Activated CD8-positive, alpha-beta memory T cell treated with anti-CD3 and anti-CD28 coated beads, Interleukin-2, amount 50 U/mL, for 48 hours (primary cell): ENCODE measurements at places on chromosomes 6 and 20.

- DNase-seq, result no peak
Observed at GRCh38 chr6:165308926-165309731, at the start of gene C6orf118. Gene C6orf118, minus strand, starts transcription at chr6:165309605. Its CDS starts 19 bp downstream, at chr6:165309586.

DNA sequence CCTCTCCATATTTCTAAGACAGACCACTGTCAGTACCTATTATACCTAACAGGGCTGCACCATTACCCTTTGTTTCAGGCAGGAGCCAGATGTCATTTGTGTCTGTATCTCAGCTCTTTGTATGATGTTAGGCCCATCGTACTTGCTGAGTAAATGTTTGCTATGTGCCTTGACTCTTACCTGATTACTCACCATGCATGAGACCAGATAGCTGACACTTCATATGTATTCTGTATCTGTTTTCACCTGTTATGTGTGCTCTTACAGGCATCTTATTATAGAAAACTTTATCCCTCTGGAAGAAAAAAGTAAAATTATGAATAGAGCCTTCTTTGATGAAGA, 31.7 kb upstream of the ASXL1 start:
- DNase-seq, result no peak

DNA sequence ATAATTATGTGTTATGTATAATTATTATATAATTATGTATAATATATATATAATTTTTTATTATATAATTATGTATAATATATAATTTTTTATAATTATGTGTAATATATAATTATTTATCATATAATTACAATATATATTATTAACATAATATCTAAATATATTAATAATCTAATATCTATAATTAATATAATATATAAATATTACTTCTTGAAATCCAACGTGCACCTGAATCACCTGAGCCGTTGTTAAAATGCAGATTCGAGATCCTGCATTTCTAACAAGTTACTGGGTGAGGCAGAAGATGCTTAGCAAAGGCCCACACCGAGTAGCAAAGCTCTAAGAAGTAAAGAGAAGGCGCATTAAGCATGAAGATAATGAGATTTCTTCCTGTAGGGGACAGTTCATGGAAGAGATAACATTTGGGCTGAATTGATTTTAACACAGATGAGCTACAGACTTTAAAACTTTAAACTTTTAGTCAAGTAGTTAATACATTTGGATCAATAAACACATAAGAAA, 406.4 kb upstream of the PLCB4 start:
- DNase-seq, result no peak

DNA sequence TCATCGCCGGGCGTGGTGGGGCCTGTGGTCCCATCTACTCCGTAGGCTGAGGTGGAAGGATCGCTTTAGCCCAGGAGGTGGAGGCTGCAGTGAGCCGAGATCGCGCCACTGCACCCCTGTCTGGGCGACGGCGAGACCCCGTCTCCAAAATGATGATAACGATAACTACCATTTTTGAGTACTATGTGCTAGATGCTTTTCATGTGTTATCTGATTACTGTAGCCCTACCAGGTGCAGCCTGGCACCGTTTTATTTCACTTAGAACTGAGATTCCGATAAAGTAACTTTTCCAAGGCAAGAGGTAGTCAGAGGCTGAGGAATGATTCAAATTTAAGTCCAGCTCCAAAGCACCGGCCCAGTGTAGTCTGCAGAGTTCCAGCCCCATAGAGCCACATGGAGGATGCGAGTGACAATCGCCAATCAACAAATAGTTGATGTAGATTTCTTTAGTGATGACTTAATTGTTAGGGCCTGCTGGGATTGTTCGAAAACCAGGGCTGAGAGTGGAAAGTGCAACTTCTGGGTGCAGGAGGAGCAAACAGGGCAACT, 727 bp downstream of the ERMARD start:
- DNase-seq, result no peak

DNA sequence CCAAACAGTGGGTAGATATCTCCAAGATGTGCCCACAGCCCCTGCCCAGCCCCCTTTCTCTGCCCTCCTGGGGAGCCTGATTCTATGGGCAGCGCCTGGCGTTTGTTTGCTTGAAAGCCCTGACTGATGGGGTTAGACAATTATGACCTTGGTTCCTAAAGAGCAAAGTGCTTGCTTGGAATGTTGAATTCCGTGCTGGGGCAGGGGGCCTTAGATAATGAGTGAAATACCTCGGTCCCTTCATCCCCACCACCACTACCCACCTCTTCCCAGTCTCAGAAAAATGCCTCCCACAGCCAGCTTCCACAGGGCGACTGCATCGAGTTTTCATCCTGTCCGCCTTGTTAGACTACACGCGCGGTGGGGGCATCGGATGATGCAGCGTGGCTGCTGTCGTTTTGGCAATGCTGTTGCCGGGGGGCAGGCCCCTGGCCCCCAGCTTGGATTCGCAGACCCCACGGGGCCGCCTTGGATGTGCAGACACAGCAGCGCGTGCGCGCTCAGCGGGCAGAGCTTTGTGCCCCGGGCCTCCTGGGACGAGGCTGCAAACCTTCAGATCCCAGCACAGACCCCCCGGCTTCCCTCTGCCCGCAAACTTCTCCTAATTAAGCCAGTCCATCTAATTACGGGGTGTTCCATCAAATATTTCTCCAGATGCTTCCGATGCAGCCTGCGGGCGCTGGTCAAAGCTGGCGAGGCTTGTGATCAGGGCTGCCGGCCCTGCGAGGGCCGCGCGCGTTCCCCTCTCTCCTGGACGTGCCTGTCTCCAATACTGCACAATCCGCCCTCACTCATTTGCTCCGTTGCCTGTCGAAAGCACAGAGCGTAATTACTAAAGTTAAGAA, 86.1 kb downstream of the LINC00237 start:
- DNase-seq, result no peak

DNA sequence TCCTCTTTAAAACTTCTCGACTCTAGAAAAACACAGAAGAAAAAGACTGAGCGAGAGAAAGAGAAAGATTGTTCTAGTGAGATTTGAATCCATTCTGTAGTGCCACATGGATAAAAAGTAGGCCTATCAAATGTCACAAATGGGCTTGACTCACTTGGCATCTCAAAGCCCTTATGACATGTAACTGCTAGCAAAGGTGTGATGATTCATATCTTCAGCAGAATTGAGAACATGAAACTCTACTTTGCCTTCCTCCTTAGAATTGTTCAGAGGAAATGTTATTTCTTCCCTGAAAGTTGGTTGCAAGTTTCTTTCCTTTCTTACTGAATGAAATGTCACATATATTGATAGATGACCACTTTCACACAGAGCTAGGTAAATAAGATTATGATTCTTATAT, 40.4 kb upstream of the DUSP22 start:
- no peak for DNase-seq

GRCh38 chr6:10723567-10723881, 654 bp downstream of the TMEM14C start:
- DNase-seq, result no peak

DNA sequence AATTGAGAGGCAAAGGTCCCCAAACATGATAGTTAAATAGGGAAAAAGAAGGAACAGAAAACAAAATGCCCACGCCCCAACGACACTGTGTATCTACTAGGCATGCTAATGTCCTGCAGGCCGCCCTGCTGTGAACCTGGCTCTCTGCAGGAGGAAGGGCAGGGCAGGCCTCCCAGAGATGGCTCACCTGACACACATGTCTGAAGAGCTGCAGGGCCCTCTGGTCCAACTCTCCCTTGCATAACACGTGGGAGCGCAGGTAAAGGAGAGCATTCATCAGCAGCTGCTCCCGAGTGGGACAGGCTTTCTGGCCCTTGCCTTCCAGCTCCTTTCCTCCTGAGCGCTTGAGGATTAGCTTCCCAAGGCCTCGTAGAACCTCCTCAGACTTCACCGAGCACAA, 53.7 kb upstream of the LYRM2 start:
- no peak for DNase-seq

GRCh38 chr20:16313917-16314316, 259.3 kb downstream of the KIF16B start:
- no peak for DNase-seq

DNA sequence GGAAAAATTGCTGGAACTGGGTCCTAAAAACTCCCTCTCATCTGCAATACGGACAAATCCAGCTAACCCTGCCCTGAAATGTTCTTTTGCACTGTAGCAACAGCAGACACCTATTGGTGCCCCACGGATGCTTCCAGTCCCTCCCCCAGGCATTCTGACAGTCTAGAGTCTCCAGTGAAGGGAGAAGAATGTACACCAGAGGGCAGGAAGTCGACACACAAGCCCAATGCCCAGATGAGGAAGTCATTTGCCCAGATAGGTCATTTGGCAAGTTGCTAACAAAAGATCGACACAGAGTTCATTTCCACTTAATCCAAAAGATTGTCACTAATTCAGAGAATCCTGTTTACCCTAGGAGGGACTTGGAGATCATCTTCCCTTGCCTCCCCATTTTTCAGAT, 293.0 kb upstream of the PRDM1 start:
- DNase-seq, result no peak

DNA sequence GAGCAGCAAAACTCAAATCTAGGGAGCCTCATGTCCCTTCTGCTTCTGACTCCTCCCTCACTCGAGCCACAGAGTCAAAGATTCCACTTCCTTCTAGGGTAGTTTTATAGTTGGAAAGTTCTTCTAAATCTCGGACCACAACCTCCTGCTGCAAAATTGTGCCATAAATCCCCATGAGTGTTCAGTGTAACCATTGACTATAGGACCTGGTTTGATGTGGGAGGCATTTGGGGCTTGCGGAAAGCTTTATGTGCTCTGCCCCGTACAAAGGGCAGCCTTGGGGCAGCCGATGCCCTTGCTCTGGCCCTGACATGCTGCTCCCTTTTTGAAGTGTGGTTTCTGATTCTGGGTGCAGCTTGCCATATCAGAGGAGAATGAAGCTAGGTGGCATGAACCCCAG, 43.6 kb upstream of the IER3 start:
- no peak for DNase-seq

DNA sequence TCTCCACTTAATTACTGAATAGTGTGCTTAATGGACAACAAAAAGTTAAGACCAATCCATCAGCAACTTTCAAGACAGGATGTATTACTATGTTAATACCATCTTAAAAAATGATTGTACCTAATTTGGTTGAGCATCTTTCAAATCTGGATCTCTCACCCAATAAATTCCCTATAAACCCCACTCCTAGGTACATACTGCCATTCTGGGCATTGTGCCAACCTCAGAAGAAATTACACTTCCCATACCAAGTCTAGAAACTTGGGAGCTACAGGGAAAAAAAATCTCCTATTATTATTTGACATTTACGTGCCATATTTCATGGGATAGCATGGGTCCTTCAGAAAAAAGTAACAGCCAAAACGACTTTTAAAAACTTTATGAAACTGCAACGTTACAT, 5.1 kb downstream of the SYNCRIP start:
- DNase-seq, result no peak

DNA sequence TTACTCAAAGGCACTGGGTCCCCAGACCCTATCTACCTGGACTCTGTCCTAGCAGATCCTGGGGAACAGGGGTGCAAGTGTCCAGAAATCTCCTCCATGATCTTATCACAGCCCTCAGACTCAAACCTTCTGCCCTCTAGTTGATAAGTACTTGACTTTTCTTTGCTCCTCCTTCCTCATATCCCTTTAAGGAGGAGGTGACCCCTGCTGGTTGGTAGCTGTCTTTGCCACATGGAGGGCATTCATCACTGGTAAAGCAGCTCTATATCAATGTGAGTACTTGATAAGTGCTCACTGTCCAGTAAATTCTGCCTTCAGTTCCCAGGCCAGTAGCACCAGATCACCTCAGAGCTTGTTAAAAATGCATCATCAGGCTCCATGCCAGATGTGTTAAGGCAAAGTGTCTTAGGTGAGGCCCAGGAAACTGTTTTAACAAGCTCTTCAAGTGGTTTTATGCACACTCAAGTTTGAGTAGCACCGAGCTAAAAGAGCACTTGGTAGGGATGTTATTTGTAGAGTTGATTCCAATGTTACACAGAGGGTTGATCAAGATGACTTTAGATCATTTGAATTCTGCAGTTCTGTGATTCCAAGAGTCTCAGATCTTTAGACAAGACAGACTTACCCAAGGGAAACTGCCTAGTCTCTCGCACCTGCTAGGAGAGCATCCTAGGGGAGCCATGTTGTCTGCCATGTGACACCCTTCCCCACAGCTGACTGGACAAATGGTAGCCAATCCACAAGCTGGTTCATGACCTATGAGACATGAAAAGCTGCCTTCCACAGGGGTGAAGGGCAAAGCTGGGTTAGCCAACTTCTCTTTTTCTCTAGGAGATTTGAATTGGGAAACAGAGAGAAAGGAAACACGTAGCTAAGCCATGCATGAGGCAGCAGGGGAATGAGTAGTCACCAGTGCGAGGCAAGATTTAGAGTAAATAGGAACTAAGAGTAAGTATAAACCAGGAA, 18.6 kb downstream of the TREML2 start:
- no peak for DNase-seq

DNA sequence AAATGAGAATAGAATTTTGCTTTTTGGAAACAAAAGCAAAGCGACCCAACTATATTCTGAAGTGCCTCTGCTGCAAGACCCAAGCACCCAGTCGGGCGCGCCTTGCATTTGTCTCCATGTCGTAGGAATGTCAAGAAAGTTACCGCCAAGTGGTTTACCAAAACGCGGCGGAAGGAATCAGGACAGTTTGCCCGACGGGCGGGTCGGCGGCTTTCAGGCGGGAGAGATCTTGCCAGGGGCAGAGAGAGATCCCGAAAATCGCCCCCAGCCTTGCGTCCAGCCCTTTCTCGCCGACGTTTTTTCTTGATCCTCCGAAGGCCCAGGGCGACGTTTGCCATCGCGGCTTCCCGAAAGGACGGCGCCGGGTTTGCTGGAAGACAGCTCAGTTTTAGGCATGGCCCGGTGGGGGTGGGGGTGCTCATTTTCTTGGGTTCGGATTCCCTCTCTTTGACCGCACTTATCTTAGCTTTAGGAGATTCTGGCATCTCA, 4.0 kb upstream of the LIN28B start:
- DNase-seq, result no peak

- DNase-seq, result no peak
Observed at GRCh38 chr6:93087606-93088005, 331.8 kb downstream of the EPHA7 start.

GRCh38 chr6:117482240-117483003, at the start of gene DCBLD1:
Gene DCBLD1, plus strand, starts transcription at chr6:117482674. Its CDS starts 108 bp downstream, at chr6:117482782.
- peak; percentile 72 for DNase-seq

- DNase-seq, result no peak
Observed at GRCh38 chr6:121633309-121633708, 197.9 kb downstream of the GJA1 start.
